ENCODE measurements at places on chromosomes 11 and 22. TPM values are rescaled to one million over a fixed set of nuclear protein-coding genes. Genes with fewer than 3 reads are reported as not detected.

ARFGAP3 gene
- total RNA-seq = 29.9 TPM

DNA sequence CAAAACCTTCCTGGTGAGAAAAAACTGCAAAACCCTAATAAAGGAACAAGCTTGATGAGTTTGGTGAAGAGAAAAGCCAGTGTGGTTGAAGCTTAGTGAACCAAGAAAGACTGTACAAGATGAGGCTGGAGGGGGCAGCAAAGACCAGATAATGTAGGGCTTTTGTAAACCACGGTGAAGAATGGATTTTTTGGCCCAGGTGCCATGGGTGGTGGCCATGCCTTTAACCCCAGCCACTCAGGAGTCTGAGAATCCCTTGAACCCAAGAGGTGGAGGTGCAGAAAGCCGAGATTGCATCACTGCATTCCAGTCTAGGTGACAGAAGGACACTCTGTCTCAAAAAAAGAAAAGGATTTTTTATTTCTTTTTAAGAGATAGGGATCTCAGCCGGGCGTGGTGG is 5.0 kb upstream of the ZDHHC5 start:
- no peak for DNase-seq

DNA sequence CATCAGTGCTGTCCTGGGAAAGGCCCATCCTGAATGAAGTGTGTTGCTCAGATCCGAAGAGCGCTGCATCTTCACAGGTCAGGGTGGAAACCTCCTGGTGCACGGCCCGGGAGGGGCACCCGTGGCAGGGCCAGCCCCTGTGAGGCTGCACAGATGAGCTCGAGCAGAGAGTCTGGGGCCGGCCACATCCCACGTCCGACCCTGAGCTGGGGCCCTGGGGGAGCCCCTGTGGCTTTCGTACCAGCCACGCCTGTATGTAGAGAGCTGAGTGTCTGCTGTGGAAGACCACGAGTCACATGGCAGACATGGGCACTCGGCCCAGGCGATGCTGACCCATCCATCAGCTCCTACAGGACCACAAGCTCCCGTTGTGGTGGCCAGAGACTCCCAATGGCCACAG is 24.9 kb upstream of the SEPTIN5 start:
- DNase-seq = no peak

GRCh38 chr11:128501632-128502549 is 85.5 kb downstream of the ETS1 start:
- no peak for DNase-seq

GRCh38 chr11:47863898-47864430 is 15.8 kb upstream of the NUP160 start:
- DNase-seq = no peak

- DNase-seq = peak; percentile 32
These were observed 718.8 kb downstream of the CNTN5 start for GRCh38 chr11:99739464-99740089.
